Aorta (tissue), 5 donors: ENCODE measurements at places on chromosomes 7 and 10. TPM values are rescaled to one million over a fixed set of nuclear protein-coding genes. Genes with fewer than 3 reads are reported as not detected.

GRCh38 chr10:36506697-36507496 is 618.5 kb upstream of the ANKRD30A start:
- no peak for DNase-seq

- no peak for DNase-seq
Measured at GRCh38 chr10:11293332-11293731, 275.7 kb downstream of the CELF2 start.

GRCh38 chr7:101635484-101635883 is 6.4 kb upstream of the MYL10 start:
- DNase-seq = no peak

DNA sequence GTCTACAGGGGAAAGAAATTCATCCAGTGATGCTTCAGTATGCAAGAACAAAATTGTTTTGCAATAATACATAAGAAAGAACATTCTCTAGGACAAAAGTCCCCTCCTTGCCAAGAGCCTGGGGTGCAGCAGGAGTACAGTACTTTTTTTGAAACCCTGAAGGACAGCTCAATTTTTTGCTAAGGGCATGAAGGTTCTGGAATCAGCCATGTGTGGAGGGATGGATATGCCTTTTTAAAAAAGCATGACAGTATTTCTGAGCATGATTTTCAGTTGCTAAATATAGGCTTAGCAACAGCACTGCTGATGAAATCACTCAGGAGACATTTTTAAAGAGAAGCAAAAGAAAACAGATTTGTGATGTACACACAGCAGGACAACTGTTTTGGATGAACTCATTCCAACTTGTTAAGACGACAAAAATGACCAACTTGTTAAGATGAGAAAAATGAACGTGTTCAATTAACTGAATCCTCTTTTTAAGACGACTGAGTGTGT is 39.3 kb downstream of the HBP1 start:
- no peak for DNase-seq

GRCh38 chr10:48517911-48518811 is 86.7 kb downstream of the ARHGAP22 start:
- no peak for DNase-seq

GRCh38 chr7:149284343-149284742 is 22.3 kb downstream of the ZNF783 start:
- no peak for DNase-seq

DNA sequence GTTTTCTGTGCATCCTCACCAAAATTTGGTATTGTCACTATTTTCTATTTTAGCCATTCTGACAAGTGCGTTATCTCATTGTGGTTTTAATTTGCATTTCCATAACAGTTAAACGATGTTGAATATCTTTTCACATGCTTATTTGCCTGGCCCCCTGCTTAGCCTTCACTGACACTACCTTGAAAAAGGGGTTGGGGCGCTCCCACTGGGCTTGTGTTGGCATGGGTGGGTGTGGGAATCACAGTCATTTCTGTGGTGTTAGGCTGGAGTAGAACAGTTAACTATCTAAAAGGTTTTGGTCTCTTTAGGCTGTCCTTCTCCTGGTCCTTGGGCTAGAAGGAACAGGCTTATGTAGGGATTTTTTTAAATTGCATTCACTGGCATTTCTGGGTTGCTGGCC is 72.2 kb upstream of the TMEM140 start:
- DNase-seq = no peak

- DNase-seq = no peak
Measured at GRCh38 chr7:100079024-100079560, 2.4 kb downstream of the ZNF3 start.

GRCh38 chr10:100333661-100334440 is 3.8 kb upstream of the PKD2L1 start:
- no peak for DNase-seq

- DNase-seq = no peak
Measured at GRCh38 chr10:74293686-74294371, 142.8 kb downstream of the ADK start.

GRCh38 chr7:131325179-131325840 is 2.4 kb upstream of the MKLN1 start:
- no peak for DNase-seq

DNA sequence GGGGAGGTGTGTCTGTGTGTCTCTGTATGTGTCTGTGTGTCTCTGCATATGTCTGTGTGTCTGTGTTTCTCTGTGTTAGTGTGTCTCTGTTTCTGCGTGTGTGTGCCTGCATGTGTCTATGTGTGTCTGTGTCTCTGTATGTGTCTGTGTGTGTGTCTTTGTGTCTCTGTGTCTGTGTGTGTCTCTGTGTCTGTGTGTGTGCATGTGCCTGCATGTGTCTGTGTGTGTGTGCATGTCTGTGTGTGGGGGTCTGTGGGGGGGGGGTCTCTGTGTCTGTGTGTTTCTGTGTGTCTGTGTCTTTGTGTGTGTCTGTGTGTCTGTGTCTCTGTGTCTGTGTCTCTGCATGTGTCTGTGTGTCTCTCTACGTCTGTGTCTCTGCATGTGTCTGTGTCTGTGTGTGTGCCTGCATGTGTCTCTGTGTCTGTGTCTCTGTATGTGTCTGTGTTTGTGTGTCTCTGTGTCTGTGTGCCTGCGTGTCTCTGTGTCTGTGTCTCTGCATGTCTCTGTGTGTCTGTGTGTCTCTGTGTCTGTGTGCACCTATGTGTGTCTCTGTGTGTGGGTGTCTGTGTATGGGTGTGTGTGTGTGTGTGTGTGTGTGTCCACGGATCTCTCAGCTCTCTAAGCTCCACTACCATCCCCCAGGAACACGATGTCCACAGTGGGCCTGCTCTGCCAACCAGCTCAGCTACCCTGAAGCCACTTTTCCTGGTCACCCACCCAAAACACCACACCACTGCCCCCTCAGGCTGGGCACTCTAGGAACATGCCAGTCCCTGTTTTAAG is 41.7 kb downstream of the RASGEF1A start:
- DNase-seq = no peak

- no peak for DNase-seq
Measured at GRCh38 chr7:146094356-146094755, 22.2 kb upstream of the CNTNAP2 start.

DNA sequence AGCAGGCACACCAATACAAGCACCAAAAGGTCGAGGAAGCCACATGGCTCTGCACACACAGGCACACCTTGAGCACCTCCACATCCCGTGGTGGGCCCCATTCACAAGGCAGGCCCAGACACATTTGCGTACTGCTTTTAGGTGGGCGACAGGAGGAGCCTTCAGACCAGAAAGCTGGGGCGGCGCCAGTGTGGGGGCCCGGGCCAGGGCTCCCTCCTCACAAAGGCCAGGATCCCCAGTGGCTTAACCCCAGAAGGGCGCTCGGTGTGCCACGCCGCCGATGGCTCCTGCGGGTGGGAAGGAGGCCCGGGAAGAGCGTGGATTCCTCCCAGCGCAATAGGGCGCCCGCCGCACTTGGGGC is 2.8 kb upstream of the SMARCD3 start:
- no peak for DNase-seq

The LRRC72 gene
- total RNA-seq = not detected

The LRRC17 gene
- total RNA-seq = 8.1 TPM

The KAZALD1 gene
- 12.4 TPM for total RNA-seq

The TAS2R3 gene
- total RNA-seq = 5.2 TPM

The C10orf53 gene
- total RNA-seq = not detected

The MPP7 gene
- 95.3 TPM for total RNA-seq
